CD4-positive, alpha-beta T cell treated with Interleukin-4 for 1 hour (primary cell): ENCODE measurements at places on chromosomes 5 and 9.

DNA sequence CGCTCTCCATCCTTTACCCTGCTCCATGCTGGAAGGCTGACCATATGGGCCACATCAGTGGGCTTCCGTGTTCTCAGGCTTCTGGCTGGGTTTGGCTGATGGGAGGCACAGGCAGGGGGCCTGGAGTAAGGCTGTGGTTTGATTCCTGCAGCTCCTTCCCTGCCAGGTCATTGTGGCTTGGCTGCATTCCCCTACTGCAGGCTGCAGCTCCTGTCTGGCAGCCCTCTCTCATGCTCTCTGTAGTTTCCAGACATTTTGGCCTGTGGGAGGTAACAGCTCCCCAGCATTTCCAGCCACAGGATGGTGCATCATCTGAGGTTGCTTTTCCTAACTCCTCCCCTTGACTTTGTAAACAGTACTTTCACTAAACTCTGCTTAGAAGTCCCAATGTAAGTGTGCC, 102.0 kb upstream of the PTPN3 start:
- DNase-seq: no peak

DNA sequence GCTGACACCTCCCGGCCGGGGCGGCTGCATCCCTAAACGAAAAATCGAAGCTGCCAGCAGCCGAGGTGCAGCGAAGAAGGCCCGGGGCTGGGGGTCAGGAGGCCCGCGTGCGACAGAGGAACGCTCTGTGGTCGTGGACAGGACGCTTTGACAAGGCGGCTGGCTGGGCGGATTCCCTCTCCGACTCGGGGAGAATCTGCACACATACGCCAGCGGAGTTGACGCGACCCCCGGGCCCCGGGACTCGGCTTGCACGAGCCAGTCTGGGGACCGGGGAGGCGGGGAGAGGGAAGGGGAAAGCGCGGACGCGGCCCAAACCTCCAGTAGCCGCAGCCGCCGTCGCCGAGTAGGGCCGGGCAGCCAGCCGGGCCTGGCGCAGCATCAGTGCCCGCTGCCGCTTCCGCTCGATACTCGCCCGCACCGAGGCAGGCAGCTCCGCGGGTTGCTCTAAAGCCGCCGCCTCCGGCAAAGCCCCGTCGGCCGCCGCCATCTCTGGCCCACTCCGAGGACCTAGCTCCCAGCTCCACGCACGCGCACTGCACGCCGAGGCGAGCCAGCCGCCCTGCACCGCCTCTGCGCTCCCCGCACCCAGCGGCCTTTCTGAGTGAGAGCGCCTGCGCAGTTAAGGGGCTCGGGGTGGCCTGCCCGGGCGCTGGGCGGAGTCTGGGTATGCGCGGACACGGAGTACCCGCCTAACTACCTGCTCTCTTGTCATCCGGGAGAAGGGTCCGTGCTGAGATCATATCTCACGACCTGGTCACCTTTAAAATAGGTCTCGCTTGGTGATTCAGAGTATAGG, at the start of gene XPA:
Gene XPA, minus strand, starts transcription at position 538 of the 799 bp plus-strand sequence. Its CDS starts 48 bp downstream, at position 490.
- DNase-seq: peak; percentile 97

GRCh38 chr5:67748165-67748690, 467.3 kb upstream of the PIK3R1 start:
- DNase-seq: no peak

GRCh38 chr9:92764381-92764987, at the start of gene BICD2:
TSS of gene BICD2 (minus strand) at chr9:92764833. CDS start at chr9:92764744, 89 bp downstream.
- no peak for DNase-seq

DNA sequence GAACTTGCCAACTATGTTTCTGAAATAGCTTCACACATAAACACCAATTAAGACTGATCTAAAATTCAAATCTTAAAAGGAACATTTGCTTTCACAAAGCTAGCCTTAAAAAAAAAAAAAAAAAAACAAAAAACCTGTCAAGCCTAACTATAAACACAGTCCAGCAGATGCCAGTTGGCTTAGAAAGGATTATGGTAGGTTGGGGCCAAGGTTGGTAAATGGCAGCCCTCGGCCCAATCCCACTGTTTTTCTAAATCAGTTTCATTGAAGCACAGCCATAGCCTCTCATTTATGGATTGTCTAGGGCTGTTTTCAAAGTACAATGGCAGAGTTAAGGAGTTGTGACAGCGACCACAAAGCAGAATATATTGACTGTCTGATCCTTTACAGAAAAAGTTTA, 75.7 kb upstream of the FRRS1L start:
- no peak for DNase-seq

- DNase-seq: peak; percentile 31
Observed at GRCh38 chr9:96327694-96328352, 25.8 kb upstream of the HSD17B3 start.

DNA sequence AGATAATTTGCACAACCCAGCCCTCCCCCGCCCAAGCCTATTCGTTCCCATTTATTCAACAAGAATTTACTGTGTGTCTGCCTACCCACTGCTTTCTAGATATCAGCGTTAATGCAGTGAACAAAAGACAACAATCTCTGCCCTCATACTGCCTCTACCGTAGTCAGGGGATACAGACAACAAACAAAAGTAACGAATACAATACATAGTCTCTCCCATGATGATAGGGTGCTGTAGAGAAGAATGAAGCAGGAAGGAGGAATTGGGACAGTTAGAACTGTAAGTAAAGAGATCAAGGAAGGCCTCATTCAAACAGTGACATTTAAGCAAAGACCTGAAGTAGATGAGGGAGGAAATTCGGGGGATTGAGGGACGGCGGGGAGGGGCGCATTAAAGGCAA, 1.7 kb downstream of the GFM2 start:
- DNase-seq: no peak

DNA sequence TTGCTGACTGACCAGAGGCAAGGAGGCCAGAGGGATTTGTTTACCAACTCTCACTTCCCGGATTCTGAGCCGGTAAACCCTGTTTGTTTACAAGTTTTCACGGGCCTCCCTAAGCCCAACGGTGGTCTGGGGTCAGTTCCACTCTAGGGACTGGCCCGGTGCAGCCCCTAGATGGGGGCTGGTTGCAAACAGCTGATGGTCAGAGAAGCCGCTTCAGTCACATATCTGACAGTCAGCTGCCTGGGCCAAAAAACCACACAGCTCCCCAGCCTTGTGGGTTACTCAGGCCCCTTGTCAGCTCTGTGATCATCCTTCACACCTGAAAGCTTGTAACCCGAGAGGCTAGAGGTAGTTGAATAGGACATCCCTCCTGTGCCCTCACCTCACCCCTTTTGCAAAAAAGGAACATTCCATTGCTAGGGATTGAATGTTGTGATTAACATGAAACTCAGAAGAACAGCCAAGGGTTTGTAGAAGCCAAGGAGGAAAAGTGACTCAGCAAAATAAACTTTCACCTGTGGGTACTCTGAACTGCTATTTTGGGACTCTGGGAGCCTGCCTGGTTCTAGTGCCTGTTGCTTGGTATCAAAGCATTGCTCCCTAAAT, 40.4 kb downstream of the SAR1B start:
- DNase-seq: no peak

GRCh38 chr5:167664222-167664804, 627.1 kb upstream of the WWC1 start:
- DNase-seq: no peak

DNA sequence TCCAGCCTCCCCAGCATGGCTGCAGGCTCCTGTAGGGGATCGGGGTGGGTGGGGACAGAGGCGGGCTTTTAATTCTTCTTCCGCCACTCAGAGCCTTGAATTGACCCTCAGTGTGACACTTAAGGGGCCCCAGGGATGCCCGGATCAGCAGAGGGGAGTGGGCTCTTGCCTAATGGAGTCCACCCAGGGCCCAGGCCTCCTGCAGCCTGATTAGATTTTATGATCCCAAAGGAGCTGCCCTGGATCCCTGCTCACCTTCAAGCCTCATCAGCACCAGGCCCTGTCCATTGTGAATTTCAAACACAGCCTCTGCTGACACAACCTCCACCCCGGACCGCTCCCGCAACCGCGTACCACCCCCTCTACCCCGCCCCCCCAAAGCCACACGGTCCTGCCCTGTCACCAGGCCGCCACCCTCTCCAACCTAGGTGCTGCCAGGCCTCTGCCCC, 214.1 kb upstream of the IER5L start:
- no peak for DNase-seq
